Fibroblast of skin of abdomen (primary cell): ENCODE measurements at places on chromosomes 3 and 15.

DNA sequence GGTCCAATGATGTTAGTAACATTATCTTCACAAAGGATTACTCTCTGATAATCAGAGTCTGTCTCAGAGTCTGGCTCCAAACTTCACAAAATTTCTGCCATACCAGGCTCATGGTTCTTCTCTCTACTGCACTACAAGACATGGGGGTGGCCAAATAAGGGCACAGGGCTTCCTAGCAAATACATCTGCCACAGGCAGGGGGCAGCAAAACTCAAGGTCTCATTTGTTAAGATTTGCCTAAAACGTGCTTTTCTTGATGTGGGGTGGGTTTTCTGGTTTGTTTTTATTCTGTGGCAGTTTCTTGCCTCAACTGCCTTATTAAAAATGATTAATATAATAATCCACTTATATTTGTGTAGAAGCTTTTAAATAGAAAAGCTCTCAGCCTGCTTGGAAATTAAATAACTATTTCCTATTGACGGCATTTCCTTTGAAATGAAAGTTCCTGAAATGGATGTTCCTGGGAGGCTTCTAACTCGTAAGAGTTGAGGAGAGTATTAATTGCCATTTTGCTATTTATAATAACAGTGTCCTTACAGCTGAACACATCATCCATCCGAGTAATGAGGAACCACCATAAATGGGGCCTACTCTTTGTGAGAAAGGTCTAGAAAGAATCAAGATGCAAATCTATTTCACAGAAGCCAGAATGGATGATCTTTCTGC is 53.8 kb downstream of the SST start:
- DNase-seq = peak; percentile 45

DNA sequence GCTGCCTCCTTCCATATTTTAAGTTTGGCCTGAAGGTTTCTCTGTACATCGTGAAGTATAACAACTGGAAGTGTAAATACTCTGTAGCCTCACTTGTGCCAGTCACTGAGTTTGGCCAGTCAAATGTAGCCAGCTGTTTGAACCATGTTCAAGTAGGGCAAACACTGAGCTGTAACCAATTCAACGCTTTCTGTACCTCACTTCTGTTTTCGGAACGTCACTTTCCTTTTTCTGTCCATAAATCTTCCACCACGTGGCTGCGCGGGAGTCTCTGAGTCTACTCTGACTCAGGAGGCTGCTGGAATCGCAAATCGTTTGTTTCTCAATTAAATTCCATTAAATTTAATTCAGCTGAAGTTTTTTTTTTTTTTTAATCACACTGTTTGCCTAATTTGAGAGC is 88.8 kb upstream of the RARB start:
- DNase-seq = no peak

DNA sequence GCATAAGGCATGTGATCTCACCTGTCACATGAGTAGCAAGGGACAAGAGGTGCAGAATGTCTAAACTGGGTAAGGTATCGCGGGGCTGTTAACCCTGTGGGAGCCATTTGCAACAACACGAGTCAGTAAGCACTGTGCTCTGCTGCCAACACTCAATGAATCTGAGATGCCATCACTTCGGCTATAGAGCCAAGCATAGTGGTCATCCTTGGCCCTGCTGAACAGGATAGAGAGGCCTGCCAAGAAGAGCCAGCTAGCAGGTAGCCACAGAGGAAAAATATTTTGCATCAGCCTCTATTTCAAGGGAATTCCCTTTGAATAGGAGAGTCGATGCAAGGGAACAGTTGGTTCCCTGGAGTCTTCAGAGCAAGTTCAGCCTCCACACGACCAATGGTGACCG is 137.8 kb downstream of the NTRK3 start:
- no peak for DNase-seq

- DNase-seq = no peak
Observed at GRCh38 chr3:28586325-28586724, 237.7 kb upstream of the AZI2 start.

GRCh38 chr3:3305084-3305483 is 125.6 kb upstream of the CRBN start:
- DNase-seq = peak; percentile 18

GRCh38 chr3:38151667-38152265 is 13.3 kb downstream of the MYD88 start:
- DNase-seq = no peak

- no peak for DNase-seq
Observed at GRCh38 chr3:9043063-9043462, 79.8 kb upstream of the RAD18 start.

GRCh38 chr3:159077860-159078259 is 276.0 kb downstream of the MFSD1 start:
- peak; percentile 93 for DNase-seq
